NCI-H1436 (cell line): ENCODE measurements at places on chromosomes 6 and 20.

GRCh38 chr6:166244353-166245045, 63.7 kb downstream of the PRR18 start:
- DNase-seq: no peak

DNA sequence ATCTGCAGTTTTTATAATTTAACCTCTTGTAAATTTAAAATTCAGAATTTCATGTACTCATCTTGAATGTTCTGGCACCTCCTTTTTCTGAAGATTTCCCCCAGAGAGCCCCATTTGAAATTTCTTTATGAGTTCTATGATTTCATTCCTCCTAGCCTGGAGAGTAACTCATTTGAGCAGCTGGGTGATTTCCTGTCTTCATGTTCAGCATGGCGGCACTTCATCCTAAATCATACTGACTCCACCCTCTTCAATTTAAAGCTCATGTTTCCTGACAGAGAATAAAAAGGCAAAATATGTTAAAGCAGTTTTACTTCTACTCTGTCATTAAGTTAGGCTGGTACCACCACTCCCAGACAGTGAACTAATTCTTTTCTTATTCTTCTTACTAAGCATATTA, 250.9 kb upstream of the POU3F2 start:
- DNase-seq: no peak

- DNase-seq: no peak
Measured at GRCh38 chr6:27143474-27144026, 104.0 kb upstream of the PRSS16 start.

GRCh38 chr6:38570750-38571149, 69.0 kb downstream of the BTBD9 start:
- peak; percentile 21 for DNase-seq

- DNase-seq: peak; percentile 18
Measured at GRCh38 chr6:25253351-25253750, 25.8 kb upstream of the CARMIL1 start.

DNA sequence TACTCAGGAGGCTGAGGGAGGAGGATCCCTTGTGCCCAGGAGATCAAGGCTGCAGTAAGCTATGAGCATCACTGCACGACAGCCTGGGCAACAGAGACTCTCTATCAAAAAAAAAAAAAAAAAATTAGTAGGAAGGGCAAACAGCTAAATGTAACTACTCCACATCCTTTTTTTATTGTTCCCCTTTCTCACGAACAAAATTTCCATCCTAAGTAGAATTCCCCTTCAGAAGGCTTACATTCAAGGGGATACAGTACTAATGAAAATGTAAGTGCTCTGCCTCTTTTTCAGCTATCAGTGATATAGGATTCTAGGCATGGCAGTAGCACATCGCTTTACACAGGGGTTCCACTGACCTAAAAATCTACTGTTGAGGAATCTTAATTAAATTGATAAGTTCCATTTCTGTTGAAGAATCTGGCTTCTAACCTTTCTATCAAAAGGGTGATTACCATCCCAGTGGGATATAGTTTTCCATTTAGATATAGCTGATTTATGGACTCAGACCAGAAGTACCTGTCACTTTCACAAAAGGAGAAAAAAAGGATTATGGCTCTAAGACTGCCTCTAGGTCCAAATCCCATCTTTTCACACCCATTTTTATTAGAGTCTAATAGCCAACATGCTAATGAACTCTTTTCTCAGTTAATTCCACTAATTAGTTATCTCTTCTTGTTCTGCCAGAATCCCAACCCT, 2.6 kb downstream of the B4GALT5 start:
- DNase-seq: no peak

DNA sequence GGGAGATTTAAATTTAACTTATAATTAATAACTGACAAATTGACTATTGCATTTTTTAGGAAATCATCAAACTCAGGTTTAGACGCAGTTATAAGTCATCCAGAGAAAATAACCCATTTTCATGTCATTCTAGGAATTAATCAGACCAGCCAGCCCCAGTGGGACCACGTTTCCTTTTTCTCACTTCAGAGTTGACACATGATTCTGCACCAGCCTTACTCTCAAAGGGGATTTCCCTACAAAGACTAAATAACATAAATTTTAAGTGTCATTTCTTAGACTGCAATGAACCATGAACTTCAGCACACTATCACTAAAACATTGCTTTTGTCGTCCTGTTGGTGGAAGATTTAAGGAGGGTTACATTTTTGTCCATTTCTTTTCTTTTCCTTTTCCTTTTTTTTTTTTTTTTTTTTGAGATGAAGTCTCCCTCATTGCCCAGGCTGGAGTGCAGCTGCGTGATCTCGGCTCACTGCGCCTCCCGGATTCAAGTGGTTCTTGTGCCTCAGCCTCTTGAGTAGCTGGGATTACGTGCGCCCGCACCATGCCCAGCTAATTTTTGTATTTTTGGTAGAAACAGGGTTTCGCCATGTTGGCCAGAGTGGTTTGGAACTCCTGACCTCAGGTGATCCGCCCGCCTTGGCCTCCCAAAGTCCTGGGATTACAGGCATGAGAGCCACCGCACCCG, 3.6 kb downstream of the IPCEF1 start:
- no peak for DNase-seq

GRCh38 chr6:167393731-167394130, 68.8 kb downstream of the TTLL2 start:
- DNase-seq: no peak

DNA sequence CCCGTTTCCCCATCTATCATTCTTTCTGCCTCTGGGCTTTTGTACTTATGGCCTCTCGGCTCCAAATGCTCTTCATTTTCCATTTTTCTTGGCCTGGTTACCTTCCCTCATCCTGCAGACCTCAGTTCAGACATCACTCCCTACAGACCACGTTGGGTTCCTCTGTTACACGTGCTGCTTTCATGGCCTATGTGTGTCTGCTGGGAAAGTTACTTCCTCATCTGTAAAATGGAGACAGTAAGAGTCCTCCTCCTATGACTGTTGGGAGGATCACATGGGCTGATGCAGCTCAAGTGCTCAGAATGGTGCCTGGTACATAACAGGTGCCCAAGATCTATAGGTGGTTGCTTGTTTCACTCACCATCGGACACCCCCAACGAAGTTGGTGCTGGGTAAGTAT, 13.5 kb downstream of the KCNK17 start:
- DNase-seq: no peak

- no peak for DNase-seq
Measured at GRCh38 chr6:144027932-144028587, 20.0 kb upstream of the PLAGL1 start.

DNA sequence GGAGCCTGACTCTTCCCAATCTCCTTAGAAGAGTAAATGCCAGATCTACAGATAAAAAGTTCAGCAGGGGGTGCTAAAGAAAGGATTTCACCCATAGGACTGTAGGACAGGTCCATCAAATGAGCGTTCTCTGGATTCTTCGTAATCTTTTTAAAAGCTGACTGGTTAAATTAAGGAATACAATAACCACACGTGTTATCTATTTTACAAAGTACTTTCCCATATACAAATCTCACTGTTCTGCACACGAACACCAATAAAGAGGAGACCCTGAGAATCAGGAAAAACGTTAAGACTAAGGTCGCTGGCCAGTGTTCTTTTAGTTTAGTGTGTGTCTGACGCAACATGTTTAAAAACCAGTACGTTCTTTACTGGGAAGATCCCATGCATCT, 542 bp downstream of the TUBE1 start:
- DNase-seq: peak; percentile 16

GRCh38 chr6:127267646-127268625, 1.3 kb downstream of the RNF146 start:
- no peak for DNase-seq

- DNase-seq: no peak
Measured at GRCh38 chr6:447381-448165, 56.0 kb downstream of the IRF4 start.

DNA sequence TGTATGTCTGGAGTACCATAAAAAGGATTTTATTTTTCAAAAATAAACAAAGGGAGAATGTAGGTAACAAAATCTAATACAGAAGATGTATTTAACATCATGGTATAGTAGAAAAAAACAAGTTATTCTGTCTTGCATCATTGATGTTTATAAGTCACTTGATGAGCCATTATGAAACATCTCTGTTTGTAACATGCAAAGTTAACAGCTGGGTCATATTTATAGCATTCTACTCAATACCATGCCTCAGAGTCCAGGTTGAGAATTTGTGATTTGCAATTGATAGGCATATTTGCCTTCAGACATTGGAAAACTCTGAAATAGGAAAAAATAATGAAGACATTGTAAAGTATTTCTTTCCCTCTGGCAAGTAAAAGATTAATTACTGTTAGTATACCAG, 52.3 kb upstream of the IL20RA start:
- no peak for DNase-seq

- DNase-seq: peak; percentile 96
Measured at GRCh38 chr6:26123947-26124780, 36.9 kb downstream of the HFE start.

- DNase-seq: no peak
Measured at GRCh38 chr20:62395311-62396242, 8.7 kb downstream of the RPS21 start.

- no peak for DNase-seq
Measured at GRCh38 chr20:56173438-56173837, 75.1 kb upstream of the MC3R start.

GRCh38 chr6:34570066-34570833, 14.1 kb upstream of the SPDEF start:
- peak; percentile 28 for DNase-seq

DNA sequence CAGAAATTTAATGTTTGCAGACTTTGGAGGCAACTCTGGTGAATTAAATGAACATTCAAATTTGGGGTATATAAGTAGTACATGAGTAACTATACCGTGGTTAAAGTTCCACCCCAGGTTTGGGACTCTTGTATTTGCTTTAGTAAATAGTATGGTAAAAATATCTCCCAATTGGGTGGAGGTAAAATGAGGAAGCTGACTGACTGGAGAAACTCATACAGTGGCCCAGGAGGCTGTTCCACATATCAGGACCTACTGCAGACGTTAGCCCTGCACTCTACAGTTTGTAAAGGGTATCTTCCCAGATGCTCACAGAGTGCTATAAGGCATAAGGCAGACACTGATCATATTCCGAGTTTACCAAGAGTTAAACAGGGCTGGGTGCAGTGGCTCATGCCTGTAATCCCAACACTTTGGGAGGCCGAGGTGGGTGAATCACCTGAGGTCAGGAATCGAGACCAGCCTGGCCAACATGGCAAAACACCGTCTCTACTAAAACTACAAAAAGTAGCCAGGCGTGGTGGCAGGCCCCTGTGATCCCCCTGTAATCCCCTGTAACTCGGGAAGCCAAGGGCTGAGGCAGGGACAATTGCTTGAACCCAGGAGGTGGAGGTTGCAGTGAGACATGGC, 53.7 kb downstream of the CPXM1 start:
- DNase-seq: no peak

- peak; percentile 25 for DNase-seq
Measured at GRCh38 chr20:6074145-6074561, 20.3 kb upstream of the LRRN4 start.

GRCh38 chr6:23213193-23213592, 643.8 kb downstream of the HDGFL1 start:
- DNase-seq: no peak

- no peak for DNase-seq
Measured at GRCh38 chr6:82521861-82522260, 158.2 kb downstream of the TPBG start.

DNA sequence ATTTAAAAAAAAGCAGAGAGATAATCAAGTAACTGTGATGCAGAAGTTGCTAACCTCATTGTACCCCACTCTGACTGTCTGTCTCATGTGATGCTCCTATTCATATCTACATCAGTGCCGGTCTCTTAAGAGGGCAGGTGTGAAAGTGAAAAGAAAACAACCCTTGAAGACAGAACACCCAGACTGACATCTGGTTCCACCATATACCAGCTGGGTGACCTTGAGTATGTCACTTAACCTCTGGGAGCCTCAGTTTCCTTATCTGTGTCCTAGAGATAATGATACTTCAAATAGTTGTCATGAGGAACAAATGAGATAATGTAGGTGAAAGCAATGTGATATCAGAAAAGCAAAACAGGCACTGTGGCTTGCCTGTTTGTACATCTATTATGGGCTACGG, 426.8 kb upstream of the SOX4 start:
- no peak for DNase-seq

- DNase-seq: no peak
Measured at GRCh38 chr6:111806561-111807497, 66.4 kb downstream of the FYN start.

DNA sequence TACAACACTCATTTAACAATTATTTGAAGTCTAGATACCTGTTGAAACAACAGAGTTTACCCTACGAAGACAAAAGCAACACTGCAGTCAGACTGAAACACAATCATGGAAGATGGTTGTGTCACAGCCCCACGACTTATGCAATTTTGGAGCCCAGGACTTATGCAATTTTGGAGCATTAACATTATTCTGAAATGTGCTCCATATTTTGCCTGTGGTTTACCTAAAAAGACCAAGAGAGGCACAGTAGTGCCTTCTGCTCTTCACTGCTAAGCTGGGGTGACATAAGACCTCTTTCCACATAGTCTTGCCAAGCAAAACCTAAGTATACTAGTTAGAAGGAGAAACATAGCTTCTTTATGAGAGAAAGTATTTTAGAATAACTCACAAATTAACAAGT, 216.5 kb downstream of the PTPRK start:
- DNase-seq: no peak

DNA sequence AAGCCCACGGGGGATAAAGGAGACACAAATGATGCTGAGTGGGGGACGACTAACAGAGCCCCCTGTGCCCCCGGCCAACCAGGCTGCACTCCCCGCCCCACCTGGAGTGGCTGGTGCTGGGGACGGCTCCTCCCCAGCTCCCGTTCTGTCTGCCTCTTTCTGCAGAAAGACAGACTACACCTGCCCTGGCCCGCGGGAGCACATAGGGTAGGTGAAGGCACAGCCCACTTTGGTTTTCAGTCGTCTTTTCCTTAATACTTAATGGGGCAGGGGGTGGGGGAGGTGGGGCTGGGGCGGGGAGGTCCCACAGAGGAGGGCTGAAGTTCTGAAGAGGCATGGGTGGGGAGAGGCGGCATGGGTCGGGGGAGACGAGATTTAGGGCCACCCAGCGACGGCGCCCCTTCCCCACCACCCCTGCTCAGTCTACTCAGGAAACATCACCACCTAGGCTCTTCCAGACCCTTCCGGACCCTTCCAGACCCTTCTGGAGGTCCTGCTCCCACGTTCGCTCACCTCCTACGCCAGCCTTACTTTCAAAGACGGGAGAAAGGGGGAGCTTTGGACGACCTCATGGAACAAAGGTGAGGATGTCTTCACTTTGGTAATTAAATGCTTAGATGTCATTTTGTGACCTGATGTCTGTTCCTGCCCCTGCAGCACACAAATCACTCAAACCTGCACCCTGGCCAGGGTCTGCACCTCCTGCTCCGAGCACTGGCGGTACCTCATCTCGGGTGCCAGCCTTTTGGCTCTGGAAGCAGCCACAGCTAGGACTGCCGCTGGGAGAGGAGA, 21.2 kb upstream of the FRMD1 start:
- DNase-seq: no peak

GRCh38 chr6:112622036-112622435, 274.9 kb downstream of the RFPL4B start:
- DNase-seq: no peak

- no peak for DNase-seq
Measured at GRCh38 chr6:152117156-152118133, 310.0 kb downstream of the ESR1 start.

- no peak for DNase-seq
Measured at GRCh38 chr6:25892877-25893276, 18.8 kb upstream of the SLC17A3 start.
